Activated CD4-positive, alpha-beta memory T cell treated with anti-CD3 and anti-CD28 coated beads, Interleukin-2, amount 10 ng/mL, durations not matched to agents 7 days and 5 days (primary cell): ENCODE measurements at places on chromosomes 3 and 15.

GRCh38 chr15:31788104-31788503 is 242.2 kb upstream of the CHRNA7 start:
- no peak for DNase-seq

- DNase-seq: no peak
These were observed 718.4 kb downstream of the GBE1 start for GRCh38 chr3:81043009-81043408.

DNA sequence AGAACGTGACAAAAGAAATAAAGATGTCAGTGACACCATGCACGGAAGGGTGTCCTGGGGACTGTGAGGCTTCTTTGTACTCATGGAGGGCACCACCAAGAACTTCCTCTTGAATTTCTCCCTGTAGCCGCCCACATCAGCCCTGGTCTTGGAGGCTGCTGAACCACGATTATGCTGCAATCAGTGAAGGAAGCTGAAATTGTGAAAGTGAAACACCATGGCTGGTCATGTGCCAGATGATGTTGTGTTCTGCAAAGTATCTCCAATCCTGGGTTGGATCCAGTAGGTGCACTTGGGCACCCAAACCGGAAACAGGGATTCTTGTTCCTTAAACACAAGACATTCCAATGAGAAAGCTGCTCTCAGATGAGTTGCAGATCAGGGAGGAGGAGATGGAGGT is 104.4 kb upstream of the GOLGA6L6 start:
- DNase-seq: peak; percentile 41

DNA sequence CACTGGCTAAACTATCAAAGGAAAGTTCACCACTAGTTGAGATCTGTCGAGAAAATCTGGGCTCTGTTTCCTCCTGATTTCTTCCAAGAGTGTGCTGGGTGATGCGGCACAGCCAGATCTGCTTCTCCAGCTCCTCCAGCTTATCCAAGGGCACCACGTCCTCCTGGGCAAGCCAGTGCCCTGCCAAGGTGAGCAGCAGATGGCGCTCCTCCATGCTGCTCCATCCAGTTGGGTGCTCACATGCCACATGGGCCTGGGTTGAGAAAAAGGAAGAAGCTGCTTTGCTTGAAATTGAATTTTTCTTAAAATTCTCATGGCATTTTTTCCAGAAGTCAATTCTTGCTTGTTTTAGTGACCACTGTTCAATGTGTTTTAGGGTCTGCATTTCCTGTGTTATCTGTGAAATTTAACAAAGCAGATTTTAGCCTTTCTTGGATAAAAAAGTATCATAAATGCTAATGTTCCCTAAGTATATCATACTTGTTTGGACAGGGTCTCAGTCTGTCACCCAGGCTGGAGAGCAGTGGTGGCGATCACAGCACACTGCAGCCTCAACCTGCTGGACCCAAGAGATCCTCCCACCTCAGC is 47.3 kb downstream of the EIF3J start:
- peak; percentile 70 for DNase-seq

DNA sequence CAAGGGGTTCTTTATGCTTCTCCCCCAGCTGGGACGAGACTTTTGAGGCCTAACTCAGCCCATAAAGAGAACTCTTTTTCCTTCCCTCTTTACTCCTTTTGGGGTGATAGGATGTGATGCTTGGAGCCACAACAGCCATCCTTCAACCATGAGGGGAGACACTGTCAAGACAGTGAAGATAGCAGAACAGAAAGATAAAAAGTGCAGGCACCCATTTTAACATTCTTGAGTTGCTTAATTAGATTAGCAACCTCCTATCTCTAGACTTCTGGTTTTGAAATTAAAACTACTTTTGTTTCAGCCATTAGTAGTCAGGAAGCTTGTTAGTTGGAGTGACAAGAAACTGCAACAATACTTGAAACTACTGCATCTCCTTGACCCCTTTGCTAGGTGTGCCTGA is 6.5 kb downstream of the GPR27 start:
- no peak for DNase-seq

DNA sequence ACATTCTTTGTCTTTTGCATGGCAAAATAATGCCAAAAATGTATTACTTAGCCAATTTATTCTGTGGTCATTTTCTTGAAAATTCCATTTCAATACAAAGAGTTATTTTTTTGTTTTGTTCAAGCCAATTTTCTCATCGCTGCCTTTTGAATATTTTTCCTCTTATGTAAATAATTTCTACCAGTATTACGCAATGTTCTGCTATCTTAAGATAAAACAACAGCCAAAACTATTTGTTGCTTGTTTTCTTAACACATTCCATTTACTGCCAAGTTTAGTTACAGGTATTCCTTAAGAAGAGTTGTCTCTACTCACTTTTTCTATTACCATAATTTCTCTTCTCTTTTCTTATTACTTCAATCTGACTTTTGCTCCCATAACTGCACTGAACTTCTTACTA is 163.1 kb downstream of the ROBO1 start:
- no peak for DNase-seq

GRCh38 chr3:75001330-75001729 is 386.9 kb upstream of the CNTN3 start:
- no peak for DNase-seq

DNA sequence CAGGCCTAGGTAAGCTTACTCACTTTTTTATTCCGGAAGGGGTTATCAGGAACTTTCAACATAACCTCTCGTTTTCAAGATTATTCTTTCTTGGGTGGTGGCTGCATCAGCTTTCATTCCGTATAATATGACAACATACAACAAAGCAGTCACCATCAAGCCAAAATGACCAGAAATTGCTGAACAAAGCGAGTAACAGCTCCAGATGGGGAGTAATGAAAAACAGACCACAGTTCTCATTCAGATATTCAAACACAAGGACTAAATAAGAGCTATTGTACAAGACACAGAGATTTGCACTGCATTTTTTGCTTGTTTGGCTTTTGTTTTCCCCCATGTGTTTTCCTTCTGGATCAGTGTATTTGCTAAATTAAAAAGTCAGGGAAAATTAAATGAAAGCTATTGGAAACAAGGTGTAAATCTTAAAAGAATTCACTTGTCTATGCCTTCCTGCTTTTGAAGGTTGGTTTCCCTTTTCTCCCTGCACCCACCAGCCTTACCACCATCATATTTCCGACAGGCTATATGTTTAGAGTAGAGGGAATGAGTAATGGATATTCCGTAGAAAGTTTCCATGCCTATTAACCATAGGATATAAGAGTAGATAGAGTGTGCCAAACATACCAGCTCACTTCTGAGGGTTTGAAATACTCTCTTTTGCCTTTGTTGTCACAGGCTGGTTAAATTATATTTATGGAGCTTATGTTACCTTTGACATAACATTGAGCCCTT is 213.6 kb downstream of the RBMS3 start:
- no peak for DNase-seq

DNA sequence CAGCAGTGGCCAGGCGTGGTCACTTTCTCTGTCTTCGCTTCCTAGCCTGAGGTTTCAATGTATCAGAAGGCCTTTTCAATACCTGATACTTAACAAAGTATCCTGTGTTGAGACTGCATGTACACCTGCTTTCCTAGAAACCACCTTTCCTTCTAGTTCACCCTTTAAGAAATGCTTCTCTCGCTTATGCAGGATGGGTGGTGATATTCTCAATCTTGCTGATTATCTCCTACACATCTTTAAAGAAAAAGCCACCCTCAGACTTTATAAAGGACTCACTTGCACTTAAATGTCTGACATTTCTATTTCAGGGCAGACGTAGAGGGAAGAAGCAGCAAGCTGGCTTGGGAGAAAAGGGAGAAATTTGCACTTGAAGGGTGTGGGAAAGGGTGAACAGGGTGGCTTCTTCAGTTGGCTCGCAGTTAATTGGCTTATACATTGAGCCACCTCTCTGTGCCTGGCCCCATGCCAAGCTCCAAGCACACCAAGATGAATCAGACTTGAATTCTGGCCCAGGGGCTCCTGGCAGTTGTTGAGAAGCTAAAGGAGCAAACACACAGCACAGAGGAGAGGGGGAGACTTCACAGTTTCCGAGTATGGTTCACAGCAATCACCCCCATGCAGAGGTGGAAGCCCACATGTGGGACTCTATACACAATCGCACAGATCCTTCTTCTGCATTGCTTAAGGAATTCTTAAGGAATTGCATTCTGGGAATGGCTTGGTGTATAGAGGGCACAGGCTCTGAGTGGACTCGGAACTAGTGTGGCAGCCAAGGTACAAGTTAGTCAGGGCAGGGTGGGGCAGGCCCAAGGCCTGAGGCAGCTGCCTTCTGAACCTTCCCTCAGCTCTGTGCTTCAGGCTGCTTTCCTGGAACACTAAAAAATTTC is 1.3 kb downstream of the ARL6IP5 start:
- DNase-seq: peak; percentile 70

GRCh38 chr3:30638685-30639412 is 32.4 kb downstream of the TGFBR2 start:
- no peak for DNase-seq

DNA sequence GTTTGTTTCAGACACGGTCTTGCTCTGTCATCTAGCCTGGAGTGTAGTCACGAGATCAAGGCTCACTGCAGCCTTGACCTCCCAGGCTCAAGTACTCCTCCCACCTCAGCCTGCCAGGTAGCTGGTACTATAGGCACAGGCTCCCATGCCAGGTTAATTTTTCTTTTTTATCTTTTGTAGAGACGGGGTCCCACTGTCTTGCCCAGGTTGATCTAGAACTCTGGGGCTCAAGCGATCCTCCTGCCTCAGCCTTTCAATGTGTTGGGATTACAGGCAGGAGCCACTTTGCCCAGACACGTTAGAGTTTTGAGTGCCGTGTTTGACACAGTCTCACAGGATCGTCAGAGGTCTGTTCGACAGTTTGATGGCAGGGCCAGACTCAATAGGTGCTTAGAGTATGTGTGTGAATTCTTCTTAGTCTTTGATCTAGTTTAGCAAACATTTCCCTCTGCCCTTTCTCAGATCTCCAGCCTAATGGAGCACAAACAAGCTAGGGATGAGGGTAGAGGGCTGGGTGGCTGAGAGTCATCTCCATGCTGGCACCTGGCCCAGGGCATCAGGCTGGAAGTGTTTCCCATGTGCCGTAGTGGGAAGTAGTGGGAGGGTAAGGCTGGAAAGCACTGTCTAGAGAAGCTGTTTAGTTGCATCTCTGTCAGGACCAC is 66.1 kb upstream of the DLG1 start:
- no peak for DNase-seq

DNA sequence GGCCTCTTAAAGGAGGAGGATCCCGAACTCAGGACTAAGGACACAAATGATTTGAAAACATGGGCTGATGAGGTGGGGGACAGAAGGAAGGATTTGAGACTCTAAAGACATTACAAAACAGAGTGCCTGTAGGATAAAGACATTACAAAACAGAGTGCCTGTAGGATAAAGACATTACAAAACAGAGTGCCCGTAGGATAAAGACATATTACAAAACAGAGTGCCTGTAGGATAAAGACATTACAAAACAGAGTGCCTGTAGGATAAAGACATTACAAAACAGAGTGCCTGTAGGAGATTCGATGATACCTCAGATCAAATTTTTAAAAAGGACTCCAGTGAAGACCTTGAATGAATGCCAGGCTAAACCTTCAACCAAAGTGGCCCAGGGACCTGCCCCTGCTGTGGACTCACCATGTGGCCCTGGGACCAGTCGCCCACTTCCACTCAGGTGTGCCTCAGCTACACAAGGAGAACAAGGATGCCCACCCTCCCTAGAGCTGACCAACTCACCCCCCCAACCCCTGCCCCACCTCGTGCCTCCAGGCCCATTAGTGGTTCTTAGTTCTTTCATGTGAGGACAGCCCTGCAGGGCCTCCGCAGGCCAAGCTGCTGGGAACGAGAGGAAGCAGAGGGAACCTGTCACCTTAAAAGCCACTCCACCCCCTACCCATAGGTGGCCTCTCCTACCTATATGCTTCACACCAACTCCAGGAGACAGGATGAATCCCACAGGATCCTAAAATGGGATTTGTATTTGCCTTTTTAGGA is 59.8 kb downstream of the SH3BP5 start:
- no peak for DNase-seq

DNA sequence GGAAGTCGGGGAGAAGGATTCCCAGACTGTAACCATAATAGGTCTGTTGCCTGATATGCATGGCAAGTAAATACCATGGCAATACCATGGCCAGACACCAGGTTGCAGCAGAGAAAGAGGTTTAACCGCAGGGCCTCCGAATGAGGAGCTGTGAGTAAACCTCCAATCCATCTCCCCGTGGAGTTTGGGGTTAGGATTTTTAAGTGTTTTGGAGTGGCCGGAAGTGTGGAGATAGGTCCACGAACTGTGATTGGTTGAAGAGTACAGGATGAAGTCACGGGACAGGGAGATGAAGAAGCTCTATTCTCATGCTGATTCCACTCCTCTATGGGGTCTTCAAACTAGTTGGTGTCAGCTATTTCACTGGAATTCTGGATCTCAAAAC is 127.9 kb downstream of the ST8SIA2 start:
- DNase-seq: peak; percentile 59

GRCh38 chr3:79038636-79039035 is 729.2 kb downstream of the ROBO1 start:
- no peak for DNase-seq

DNA sequence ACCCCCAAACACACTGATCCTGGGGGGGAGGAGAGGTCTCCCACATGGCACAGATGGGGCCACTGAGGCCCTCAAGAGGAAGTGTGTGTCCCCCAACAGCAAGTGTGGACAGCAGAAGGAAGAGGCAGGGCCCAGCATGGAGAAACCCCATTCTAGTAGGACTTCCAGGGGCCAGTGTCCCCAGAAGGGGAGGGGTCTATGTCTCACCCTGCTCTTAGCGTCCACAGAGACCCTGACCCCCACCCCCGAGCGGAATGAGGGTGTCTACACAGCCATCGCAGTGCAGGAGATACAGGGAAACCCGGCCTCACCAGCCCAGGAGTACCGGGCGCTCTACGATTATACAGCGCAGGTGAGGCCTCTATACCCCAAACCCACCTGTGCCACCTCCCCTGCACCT is 35.3 kb downstream of the TSPAN3 start:
- DNase-seq: no peak

DNA sequence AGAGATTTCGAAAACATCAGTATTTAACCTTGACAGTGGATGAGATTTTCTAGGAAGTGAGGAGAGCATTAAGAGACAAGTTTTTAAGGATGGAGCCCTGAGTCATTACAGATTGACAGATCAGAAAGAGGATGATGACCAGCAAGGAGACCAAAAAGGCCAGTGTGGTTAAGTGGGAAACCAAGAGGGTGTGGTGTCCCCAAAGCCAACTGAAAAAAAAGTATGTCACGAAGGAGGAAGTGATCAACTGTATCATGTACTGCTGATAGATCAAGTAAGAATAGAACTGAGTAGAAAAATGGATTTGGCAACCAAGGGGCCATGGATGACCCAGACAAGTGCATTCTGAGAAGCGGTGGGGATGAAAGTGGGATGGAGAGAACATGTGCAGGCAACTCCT is 491.8 kb downstream of the FHIT start:
- DNase-seq: no peak

GRCh38 chr3:25096536-25096935 is 331.5 kb upstream of the RARB start:
- no peak for DNase-seq

DNA sequence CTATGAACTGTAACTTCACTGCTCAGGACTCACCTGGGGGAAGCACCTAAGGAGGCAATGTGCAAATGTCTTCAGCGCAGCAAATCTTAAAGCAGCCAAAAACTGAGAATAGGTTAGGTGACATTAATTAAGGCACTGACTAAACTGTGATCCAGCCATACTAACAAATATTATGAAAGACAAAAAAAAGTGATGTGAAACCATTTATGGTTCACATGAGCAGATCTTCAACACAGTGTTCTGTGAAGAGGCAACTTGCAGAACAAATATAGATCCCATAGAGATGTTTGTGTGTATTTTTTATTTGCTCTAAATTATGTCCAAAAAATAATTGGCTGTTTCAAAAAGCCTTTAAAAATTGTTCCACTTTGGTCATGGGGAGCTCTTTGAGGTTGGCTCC is 24.1 kb upstream of the MITF start:
- DNase-seq: no peak

- DNase-seq: no peak
These were observed 89.5 kb downstream of the VGLL4 start for GRCh38 chr3:11554236-11554610.
